ENCODE measurements at places on chromosomes 1 and 21. TPM values are rescaled to one million over a fixed set of nuclear protein-coding genes. Genes with fewer than 3 reads are reported as not detected.

DNALI1 gene
- total RNA-seq: not detected

COL24A1 gene
- total RNA-seq: not detected

FMO3 gene
- total RNA-seq: not detected

ANGPTL1 gene
- total RNA-seq: not detected

DNA sequence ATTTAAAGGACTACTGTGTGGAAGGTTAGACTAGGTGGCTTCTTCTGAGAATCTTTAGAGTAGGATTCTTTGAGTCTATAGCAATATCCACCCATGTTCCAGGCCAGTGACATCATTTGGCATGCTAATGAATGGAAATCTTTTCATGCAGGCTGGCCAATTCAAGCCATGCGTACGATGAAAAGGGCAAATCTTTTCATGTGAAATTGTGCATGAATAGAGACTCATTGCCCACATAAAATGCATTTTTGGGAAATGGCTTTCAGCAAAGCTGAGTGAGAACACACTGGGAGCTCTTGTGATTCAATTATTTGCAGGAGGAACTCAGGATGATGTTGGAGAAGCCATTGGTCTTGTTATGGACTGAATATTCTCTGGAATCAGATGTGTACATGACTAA, 324.9 kb upstream of the DAB1 start:
- no peak for DNase-seq

GRCh38 chr21:15560383-15561056, 169.3 kb upstream of the USP25 start:
- DNase-seq: no peak

DNA sequence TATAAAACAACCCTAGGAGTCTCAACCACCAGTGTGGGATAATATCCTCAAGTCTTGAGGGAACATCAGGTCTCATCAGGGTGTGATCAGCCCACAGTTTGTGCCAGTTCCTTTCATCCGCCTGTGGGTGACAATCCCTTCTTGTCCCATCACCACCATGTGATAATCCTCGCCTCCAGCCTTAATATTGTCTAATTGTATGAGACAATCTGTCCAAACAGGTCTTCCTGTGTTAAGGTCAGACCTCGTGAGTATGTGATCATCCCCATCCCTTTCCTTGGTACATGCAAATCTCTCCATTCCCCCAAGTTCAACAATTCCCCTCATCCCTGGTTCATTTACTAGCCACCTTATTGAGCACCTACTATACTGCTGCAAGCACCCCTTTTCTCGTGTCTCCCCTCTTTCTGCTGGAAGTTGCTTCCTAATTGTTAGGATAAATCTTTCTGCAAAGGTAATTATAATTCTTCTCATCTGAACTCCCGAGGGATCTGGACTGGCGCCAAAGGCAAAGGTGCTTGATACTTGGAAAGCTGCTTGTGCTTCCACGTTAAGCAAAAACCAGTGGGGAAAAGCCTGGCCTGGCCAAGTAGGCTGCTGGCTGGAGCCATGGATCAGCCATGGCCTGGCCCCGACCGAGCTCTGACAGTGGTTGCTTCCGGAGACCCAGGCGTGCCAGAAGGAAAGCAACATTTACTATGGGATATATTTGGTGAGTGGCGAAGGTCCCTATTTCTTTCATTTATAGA, 92.5 kb downstream of the RNF220 start:
- no peak for DNase-seq

- DNase-seq: no peak
Measured at GRCh38 chr1:30437059-30437576, 286.3 kb downstream of the MATN1 start.
